ENCODE measurements at places on chromosomes 4 and X. TPM values are rescaled to one million over a fixed set of nuclear protein-coding genes. Genes with fewer than 3 reads are reported as not detected.

GRCh38 chrX:41472231-41472815 is 25.2 kb downstream of the NYX start:
- no peaks in the 10 kb centered on the region for H3K36me3 ChIP-seq
- H3K4me3 ChIP-seq: no peak overlapping the region
- H3K27ac ChIP-seq: no peak overlapping the region
- no peak for DNase-seq
- H3K4me1 ChIP-seq: no peaks in the 10 kb centered on the region
- no peaks in the 10 kb centered on the region for H3K27me3 ChIP-seq

- H3K36me3 ChIP-seq: peaks cover 14% of the 10 kb centered on the region
- no peaks in the 10 kb centered on the region for H3K27me3 ChIP-seq
- no peak overlapping the region for H3K4me3 ChIP-seq
Measured at GRCh38 chr4:37653601-37654000, 32.6 kb downstream of the RELL1 start.

DNA sequence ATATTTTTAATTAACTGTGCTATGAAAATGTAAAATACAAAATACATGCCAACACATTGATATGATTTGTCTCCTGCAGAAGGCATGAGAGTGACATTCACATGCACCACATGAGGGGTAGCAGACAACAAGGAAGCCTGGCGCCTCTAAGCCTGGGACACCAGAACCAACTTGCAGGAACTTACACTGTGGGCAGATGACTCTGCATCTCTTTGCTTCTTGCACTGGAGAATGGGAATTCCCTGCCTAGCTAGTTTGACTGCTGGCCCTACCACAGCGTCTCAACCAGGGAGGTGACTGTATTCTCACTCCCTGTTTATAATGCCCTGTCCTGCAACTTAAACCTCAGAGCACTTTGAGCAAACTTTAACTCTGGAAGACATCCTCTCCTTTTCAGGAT is 40.5 kb downstream of the PAGE2 start:
- no peaks in the 10 kb centered on the region for H3K4me1 ChIP-seq
- no peak for DNase-seq
- no peak overlapping the region for H3K27ac ChIP-seq
- no peak overlapping the region for H3K4me3 ChIP-seq
- H3K27me3 ChIP-seq: no peaks in the 10 kb centered on the region

Gene PUDP
- 3.5 TPM for total RNA-seq

Gene CSN1S1
- not detected for total RNA-seq

- no peak overlapping the region for H3K27ac ChIP-seq
- H3K36me3 ChIP-seq: no peaks in the 10 kb centered on the region
- DNase-seq: no peak
- no peak overlapping the region for H3K4me3 ChIP-seq
Measured at GRCh38 chr4:156677656-156678055, 293.9 kb downstream of the PDGFC start.

GRCh38 chr4:71570492-71570891 is 213.4 kb downstream of the GC start:
- H3K4me1 ChIP-seq: no peaks in the 10 kb centered on the region
- DNase-seq: no peak
- H3K36me3 ChIP-seq: no peaks in the 10 kb centered on the region
- no peak overlapping the region for H3K4me3 ChIP-seq
- H3K27ac ChIP-seq: no peak overlapping the region
- no peaks in the 10 kb centered on the region for H3K27me3 ChIP-seq

Gene TBX22
- total RNA-seq: not detected

DNA sequence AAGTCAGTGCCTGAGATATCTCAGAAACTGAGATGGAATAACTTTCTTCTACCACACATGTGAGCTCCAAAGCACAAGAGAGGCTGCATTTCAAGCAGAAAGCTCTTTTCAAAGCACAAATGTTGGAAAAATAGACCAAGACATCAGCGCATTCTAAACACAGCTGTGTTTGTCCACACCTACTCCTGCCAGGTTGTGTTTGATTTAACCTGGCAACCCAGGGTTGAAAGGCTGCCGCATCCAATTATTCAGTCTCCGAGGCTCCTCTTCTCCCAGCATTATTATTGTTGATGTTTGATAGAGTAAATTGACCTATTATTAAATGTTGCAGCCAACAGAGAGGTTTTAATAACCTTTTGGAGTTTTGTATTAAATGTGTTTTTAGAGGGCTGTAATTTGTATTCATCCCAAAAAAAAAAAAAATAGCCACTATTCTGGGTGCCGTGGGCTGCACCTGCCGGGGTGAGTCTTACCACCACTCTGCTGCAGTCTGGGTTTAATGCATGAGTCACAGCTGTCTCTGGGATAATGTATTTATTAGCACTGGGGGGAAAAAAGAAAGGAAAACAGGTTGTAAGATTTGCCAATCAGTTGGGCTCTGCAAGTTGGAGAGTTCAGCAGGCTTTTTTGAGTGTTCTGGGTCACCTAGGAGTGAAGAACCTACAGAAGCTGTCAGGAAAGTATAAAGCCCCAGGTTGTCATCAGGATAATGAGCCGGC is 105.2 kb upstream of the NOCT start:
- H3K36me3 ChIP-seq: no peaks in the 10 kb centered on the region
- no peak overlapping the region for H3K4me3 ChIP-seq
- H3K27ac ChIP-seq: no peak overlapping the region
- no peak for DNase-seq
- no peaks in the 10 kb centered on the region for H3K4me1 ChIP-seq
- H3K27me3 ChIP-seq: no peaks in the 10 kb centered on the region

Gene ARL9
- total RNA-seq: 0.17 TPM

Gene TIGD4
- total RNA-seq: not detected

- H3K4me3 ChIP-seq: no peak overlapping the region
- H3K36me3 ChIP-seq: no peaks in the 10 kb centered on the region
- peak; percentile 3 for DNase-seq
- no peak overlapping the region for H3K27ac ChIP-seq
- no peaks in the 10 kb centered on the region for H3K4me1 ChIP-seq
Measured at GRCh38 chr4:16026160-16026761, 57.6 kb downstream of the PROM1 start.

DNA sequence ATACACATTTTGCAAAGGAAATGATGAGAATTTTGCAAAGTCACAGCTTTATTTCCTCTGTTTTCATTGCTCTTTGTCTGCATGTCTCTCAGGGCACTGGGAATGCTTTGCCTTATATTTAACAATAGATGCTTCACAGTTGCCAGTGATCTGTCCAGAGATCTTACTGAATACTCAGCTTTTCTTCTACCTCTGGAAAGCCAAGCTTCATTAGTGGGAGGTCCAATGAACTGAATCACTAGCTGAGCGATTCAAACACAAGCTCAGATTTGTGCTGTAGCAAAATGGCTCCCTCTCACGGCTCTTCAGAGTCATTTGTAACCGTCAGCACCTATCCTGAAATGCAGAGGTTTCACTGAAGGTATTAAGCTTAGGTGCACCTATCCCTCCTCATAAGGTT is 138.9 kb downstream of the DCLK2 start:
- H3K4me1 ChIP-seq: no peaks in the 10 kb centered on the region
- no peak overlapping the region for H3K27ac ChIP-seq
- no peaks in the 10 kb centered on the region for H3K27me3 ChIP-seq
- H3K36me3 ChIP-seq: no peaks in the 10 kb centered on the region
- H3K4me3 ChIP-seq: no peak overlapping the region

Gene DDX53
- not detected for total RNA-seq

Gene XPNPEP2
- total RNA-seq: 0.17 TPM

Gene TRPC5OS
- not detected for total RNA-seq

DNA sequence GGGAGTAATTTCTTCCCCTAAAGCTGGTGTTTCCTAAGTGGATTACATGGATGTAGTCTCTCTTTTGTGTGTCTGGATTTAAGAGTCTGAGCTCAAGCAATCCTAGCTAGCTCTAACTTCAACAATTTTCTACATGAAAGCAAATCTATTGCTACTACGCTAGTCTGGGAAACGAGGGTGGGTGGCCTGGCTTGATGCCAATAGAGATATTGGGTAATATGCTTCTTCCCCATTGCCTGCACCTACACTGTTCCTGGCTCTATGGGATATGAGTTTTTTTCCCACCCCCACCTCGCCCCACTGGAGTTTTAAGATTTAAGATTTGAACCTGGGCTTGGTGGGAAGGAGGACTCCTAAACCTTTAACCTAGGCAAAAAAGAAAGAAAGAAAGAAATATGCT is 158.8 kb downstream of the RBM46 start:
- peaks cover 3% of the 10 kb centered on the region for H3K27me3 ChIP-seq
- H3K27ac ChIP-seq: no peak overlapping the region
- no peak for DNase-seq
- no peaks in the 10 kb centered on the region for H3K36me3 ChIP-seq
- H3K4me3 ChIP-seq: no peak overlapping the region

GRCh38 chr4:122733787-122734120 is 1.2 kb downstream of the BBS12 start:
- peaks cover 12% of the 10 kb centered on the region for H3K4me1 ChIP-seq
- H3K27me3 ChIP-seq: no peaks in the 10 kb centered on the region
- DNase-seq: no peak
- no peak overlapping the region for H3K27ac ChIP-seq

Gene SHROOM4
- not detected for total RNA-seq

GRCh38 chr4:113636438-113636818 is 125.1 kb downstream of the CAMK2D start:
- no peak for DNase-seq
- H3K4me1 ChIP-seq: peaks cover 22% of the 10 kb centered on the region
- H3K36me3 ChIP-seq: no peaks in the 10 kb centered on the region
- H3K4me3 ChIP-seq: no peak overlapping the region
- H3K27ac ChIP-seq: peak overlapping the region; percentile 33
- no peaks in the 10 kb centered on the region for H3K27me3 ChIP-seq

GRCh38 chr4:123613586-123614344 is 217.2 kb downstream of the SPRY1 start:
- H3K27me3 ChIP-seq: no peaks in the 10 kb centered on the region
- no peak overlapping the region for H3K4me3 ChIP-seq
- no peak for DNase-seq
- H3K36me3 ChIP-seq: no peaks in the 10 kb centered on the region
- peaks cover 13% of the 10 kb centered on the region for H3K4me1 ChIP-seq
- no peak overlapping the region for H3K27ac ChIP-seq

- peaks cover 8% of the 10 kb centered on the region for H3K4me1 ChIP-seq
- DNase-seq: no peak
- H3K27ac ChIP-seq: no peak overlapping the region
Measured at GRCh38 chr4:39349326-39349725, 16.8 kb downstream of the RFC1 start.

DNA sequence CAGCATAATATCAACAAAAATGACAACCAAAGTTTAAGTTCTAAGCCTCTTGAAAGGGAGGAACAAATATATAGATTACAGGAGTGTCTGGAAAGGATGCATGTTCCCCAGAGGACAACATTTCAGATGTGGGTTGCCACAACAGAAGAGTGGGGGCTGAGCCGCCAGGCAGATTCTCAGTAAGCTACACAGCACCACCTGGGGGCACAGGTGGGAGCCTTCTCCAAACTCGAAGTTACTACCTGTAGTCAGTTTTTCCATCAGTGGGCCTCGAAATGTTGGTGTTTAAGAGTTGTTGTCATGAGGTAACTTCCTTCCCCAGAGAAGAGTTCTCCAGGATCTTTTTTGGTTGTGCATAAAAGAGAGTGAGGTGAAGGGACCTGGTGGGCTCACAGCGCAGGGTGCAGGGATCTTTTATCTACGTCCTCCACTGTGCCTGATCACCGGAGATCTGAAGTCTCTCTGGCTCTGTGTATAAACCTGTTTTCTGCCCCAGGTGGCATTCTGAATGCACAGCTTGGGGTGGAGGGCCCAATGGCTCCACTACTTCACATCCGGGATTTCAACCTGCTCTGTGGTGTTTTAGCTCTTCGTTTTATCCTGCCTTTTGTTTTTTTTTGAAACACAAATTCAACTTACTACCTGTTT is 58.4 kb upstream of the STS start:
- no peaks in the 10 kb centered on the region for H3K27me3 ChIP-seq
- no peaks in the 10 kb centered on the region for H3K36me3 ChIP-seq
- no peak overlapping the region for H3K27ac ChIP-seq
- DNase-seq: peak; percentile 31

- peaks cover 8% of the 10 kb centered on the region for H3K4me1 ChIP-seq
- no peak for DNase-seq
- H3K4me3 ChIP-seq: no peak overlapping the region
- no peaks in the 10 kb centered on the region for H3K36me3 ChIP-seq
Measured at GRCh38 chr4:104964410-104965175, 182.1 kb upstream of the TET2 start.

DNA sequence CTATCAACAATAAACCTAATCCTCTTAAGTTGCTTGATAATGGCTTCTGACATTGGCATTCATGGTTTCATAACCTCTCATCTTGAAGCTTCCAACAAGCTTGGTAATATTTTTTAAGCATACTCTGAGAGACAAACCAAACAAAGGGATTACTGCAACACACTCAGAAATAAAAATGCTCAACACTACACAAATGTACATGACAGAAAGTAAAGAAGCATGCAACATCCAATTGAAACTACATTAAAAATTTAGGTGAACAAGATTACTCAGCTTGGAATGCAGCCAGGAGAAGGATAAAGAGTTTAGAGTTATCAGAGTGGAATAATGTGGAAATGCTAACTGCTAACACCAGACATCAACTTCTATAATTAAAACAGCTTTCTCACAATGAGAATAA is 1136.6 kb upstream of the PABPC4L start:
- no peaks in the 10 kb centered on the region for H3K27me3 ChIP-seq
- H3K36me3 ChIP-seq: no peaks in the 10 kb centered on the region
- DNase-seq: no peak
- H3K4me1 ChIP-seq: no peaks in the 10 kb centered on the region
- H3K4me3 ChIP-seq: no peak overlapping the region

DNA sequence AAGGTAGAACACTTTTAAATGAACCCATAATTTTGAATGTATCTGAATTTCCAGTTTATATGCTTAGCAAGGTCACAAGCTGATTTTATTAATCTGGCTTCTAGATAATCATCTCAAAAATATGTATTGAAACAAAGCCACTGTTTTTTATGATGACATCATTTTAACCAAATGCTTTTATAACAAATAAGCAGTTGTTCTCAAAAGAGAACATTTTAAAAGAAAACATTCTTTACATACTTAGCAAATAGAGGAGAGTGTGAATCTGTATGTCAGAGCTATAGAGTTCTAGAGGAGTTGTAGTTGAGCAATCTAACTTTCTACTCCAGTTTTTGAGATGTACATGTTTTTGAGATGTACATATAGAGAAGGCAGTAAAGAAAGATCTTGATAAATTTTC is 42.5 kb downstream of the LAMP2 start:
- no peaks in the 10 kb centered on the region for H3K27me3 ChIP-seq
- no peak for DNase-seq
- H3K4me1 ChIP-seq: no peaks in the 10 kb centered on the region

Gene ZDHHC15
- total RNA-seq: 0.16 TPM

- H3K27me3 ChIP-seq: no peaks in the 10 kb centered on the region
- DNase-seq: no peak
- H3K36me3 ChIP-seq: peaks cover 31% of the 10 kb centered on the region
- H3K4me3 ChIP-seq: no peak overlapping the region
- H3K4me1 ChIP-seq: peaks cover 49% of the 10 kb centered on the region
Measured at GRCh38 chr4:2595952-2596552, 59.6 kb downstream of the FAM193A start.

Gene POU4F2
- not detected for total RNA-seq

Gene THOC2
- 62.8 TPM for total RNA-seq

- H3K4me1 ChIP-seq: no peaks in the 10 kb centered on the region
- no peak overlapping the region for H3K4me3 ChIP-seq
- H3K36me3 ChIP-seq: no peaks in the 10 kb centered on the region
- no peak for DNase-seq
Measured at GRCh38 chr4:83931659-83932438, 395.9 kb downstream of the GPAT3 start.

Gene MAGEA9B
- not detected for total RNA-seq

Gene FAM53A
- 2.4 TPM for total RNA-seq
